Activated naive CD4-positive, alpha-beta T cell treated with anti-CD3 and anti-CD28 coated beads, Interleukin-2, amount 50 U/mL, for 72 hours (primary cell): ENCODE measurements at places on chromosomes 3 and 15. TPM values are rescaled to one million over a fixed set of nuclear protein-coding genes. Genes with fewer than 3 reads are reported as not detected.

Gene PML
- 76.3 TPM for total RNA-seq

Gene NR1I2
- 0.60 TPM for total RNA-seq

Gene ATP13A5
- not detected for total RNA-seq

Gene FGD5
- total RNA-seq = not detected

Gene OR5K3
- total RNA-seq = not detected

Gene GAP43
- not detected for total RNA-seq

Gene MNS1
- 0.47 TPM for total RNA-seq

Gene KIF15
- 37.8 TPM for total RNA-seq
